ENCODE measurements at places on chromosomes 12 and 14. TPM values are rescaled to one million over a fixed set of nuclear protein-coding genes. Genes with fewer than 3 reads are reported as not detected.

The CLEC1B gene
- total RNA-seq = not detected

The ENDOU gene
- 1.5 TPM for total RNA-seq

The RFLNA gene
- total RNA-seq = 7.3 TPM

The IL31 gene
- not detected for total RNA-seq

The FUT8 gene
- total RNA-seq = 96.3 TPM

The NINJ2 gene
- 6.7 TPM for total RNA-seq

The CDCA3 gene
- 2.4 TPM for total RNA-seq

The GPRC5D gene
- total RNA-seq = not detected

The CCDC184 gene
- total RNA-seq = 30.2 TPM

The BDKRB2 gene
- 0.89 TPM for total RNA-seq

The EAPP gene
- total RNA-seq = 33.3 TPM

The P2RX2 gene
- not detected for total RNA-seq

The CCND2 gene
- 139 TPM for total RNA-seq

The PKP2 gene
- 22.6 TPM for total RNA-seq

The KRT7 gene
- total RNA-seq = not detected

The SLC38A4 gene
- total RNA-seq = not detected

The ACVRL1 gene
- 34.8 TPM for total RNA-seq

The TAS2R14 gene
- total RNA-seq = 7.2 TPM

The SLC25A47 gene
- total RNA-seq = not detected

The MYO1H gene
- total RNA-seq = not detected

The AICDA gene
- not detected for total RNA-seq

The USP44 gene
- 1.9 TPM for total RNA-seq

The PTPRR gene
- total RNA-seq = 21.5 TPM

The PRB4 gene
- total RNA-seq = not detected

The ZBTB1 gene
- 50.3 TPM for total RNA-seq

The SYCP3 gene
- 0.34 TPM for total RNA-seq

Measured in dorsolateral prefrontal cortex (tissue), 122 donors.